ENCODE measurements at places on chromosomes 6 and 20. TPM values are rescaled to one million over a fixed set of nuclear protein-coding genes. Genes with fewer than 3 reads are reported as not detected.

GRCh38 chr20:25316506-25317190 lies 68.8 kb downstream of the PYGB start:
- DNase-seq, result peak; percentile 5
- no peak overlapping the region for H3K27ac ChIP-seq
- H3K36me3 ChIP-seq, result no peaks in the 10 kb centered on the region
- no peaks in the 10 kb centered on the region for H3K27me3 ChIP-seq

GRCh38 chr6:91812596-91813274 lies 1225.9 kb upstream of the MAP3K7 start:
- H3K36me3 ChIP-seq, result no peaks in the 10 kb centered on the region
- no peak overlapping the region for H3K27ac ChIP-seq
- DNase-seq, result no peak
- no peak overlapping the region for H3K4me3 ChIP-seq
- no peaks in the 10 kb centered on the region for H3K4me1 ChIP-seq
- H3K27me3 ChIP-seq, result no peaks in the 10 kb centered on the region

- DNase-seq, result no peak
- no peak overlapping the region for H3K27ac ChIP-seq
- no peak overlapping the region for H3K4me3 ChIP-seq
- H3K36me3 ChIP-seq, result no peaks in the 10 kb centered on the region
Observed at GRCh38 chr6:28490205-28490890, 25.2 kb downstream of the GPX6 start.

Gene R3HDML
- not detected for total RNA-seq

Gene OCSTAMP
- total RNA-seq, result not detected

- H3K27me3 ChIP-seq, result no peaks in the 10 kb centered on the region
- no peak for DNase-seq
- no peaks in the 10 kb centered on the region for H3K4me1 ChIP-seq
- H3K36me3 ChIP-seq, result no peaks in the 10 kb centered on the region
- no peak overlapping the region for H3K27ac ChIP-seq
- H3K4me3 ChIP-seq, result no peak overlapping the region
Observed at GRCh38 chr6:11373208-11373607, 140.7 kb upstream of the NEDD9 start.

DNA sequence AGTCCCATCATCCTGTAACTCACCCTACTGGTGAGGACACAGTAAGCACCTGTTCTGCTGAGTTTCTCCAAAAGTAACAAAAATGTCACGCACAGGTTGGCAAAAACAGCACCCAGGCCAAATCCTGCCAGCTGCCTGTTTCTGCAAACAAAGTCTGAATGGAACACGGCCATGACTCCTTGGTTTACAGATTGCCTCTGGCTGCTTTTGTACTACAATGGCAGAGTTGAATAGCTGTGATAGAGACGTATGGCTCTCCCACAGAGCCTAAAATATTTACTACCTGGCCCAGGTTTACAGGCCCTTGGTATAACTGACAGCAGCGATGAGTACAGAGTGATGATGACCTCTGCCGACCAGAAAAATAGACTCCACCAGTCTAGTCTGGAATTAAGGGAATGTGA lies 52.6 kb downstream of the CNKSR3 start:
- peaks cover 4% of the 10 kb centered on the region for H3K4me1 ChIP-seq
- H3K27ac ChIP-seq, result peak overlapping the region; percentile 50
- no peaks in the 10 kb centered on the region for H3K27me3 ChIP-seq
- no peak overlapping the region for H3K4me3 ChIP-seq
- DNase-seq, result no peak
- H3K36me3 ChIP-seq, result no peaks in the 10 kb centered on the region

Gene PRDM13
- total RNA-seq, result not detected

GRCh38 chr6:106359959-106360409 lies 533 bp upstream of the CRYBG1 start:
- peaks cover 16% of the 10 kb centered on the region for H3K4me1 ChIP-seq
- H3K4me3 ChIP-seq, result peak overlapping the region; percentile 42
- H3K27me3 ChIP-seq, result peaks cover 39% of the 10 kb centered on the region
- H3K27ac ChIP-seq, result no peak overlapping the region
- DNase-seq, result no peak
- no peaks in the 10 kb centered on the region for H3K36me3 ChIP-seq

GRCh38 chr6:152054441-152054840 lies 247.0 kb downstream of the ESR1 start:
- no peaks in the 10 kb centered on the region for H3K27me3 ChIP-seq
- H3K36me3 ChIP-seq, result no peaks in the 10 kb centered on the region
- no peak overlapping the region for H3K4me3 ChIP-seq
- no peak for DNase-seq
- H3K27ac ChIP-seq, result no peak overlapping the region

DNA sequence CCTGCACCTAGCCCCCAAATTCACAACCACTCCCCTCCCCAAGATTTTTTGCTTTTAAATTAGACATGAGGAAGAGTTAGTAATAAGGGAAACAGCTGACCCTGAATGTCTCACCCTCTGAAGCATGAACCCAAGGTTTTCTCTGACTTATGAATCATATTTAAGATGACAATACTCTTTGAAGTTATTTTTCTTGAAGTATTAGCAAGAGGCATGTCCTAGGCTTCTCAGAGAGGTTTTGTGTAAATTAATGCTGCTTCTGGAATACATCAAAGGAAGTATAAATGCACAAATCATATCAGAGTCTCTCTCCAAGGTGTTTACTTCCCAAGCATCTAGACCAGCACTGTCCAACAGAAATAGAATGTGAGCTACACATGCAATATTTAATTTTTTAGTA lies 408.1 kb upstream of the MARCKS start:
- H3K36me3 ChIP-seq, result no peaks in the 10 kb centered on the region
- no peak overlapping the region for H3K4me3 ChIP-seq
- no peaks in the 10 kb centered on the region for H3K4me1 ChIP-seq

DNA sequence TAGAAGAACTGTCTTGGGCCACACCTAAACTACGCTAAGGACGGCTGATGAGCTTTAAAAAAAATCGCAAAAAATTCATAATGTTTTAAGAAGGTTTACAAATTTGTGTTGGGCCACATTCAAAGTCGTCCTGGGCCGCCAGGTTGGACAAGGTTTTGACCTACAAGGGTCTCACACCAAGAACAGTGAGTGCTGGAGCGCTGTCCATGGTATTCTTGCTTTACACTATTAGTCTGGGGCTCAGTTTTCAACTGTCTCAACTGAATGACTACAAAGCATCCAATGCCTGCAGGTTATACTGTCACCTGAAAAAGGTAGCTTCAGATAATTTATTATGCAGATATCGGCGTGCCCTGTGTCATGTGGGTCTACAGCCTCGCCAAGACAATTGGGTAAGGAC lies 3.7 kb upstream of the FAXC start:
- H3K27me3 ChIP-seq, result peaks cover 36% of the 10 kb centered on the region
- DNase-seq, result no peak
- H3K27ac ChIP-seq, result no peak overlapping the region
- H3K4me3 ChIP-seq, result no peak overlapping the region

GRCh38 chr6:25227854-25228253 lies 51.3 kb upstream of the CARMIL1 start:
- H3K36me3 ChIP-seq, result no peaks in the 10 kb centered on the region
- H3K4me1 ChIP-seq, result no peaks in the 10 kb centered on the region

- peak overlapping the region; percentile 97 for H3K27ac ChIP-seq
- H3K36me3 ChIP-seq, result no peaks in the 10 kb centered on the region
- no peaks in the 10 kb centered on the region for H3K27me3 ChIP-seq
- no peak overlapping the region for H3K4me3 ChIP-seq
- peak; percentile 89 for DNase-seq
- H3K4me1 ChIP-seq, result peaks cover 40% of the 10 kb centered on the region
Observed at GRCh38 chr20:63957690-63958441, 1.6 kb upstream of the UCKL1 start.

DNA sequence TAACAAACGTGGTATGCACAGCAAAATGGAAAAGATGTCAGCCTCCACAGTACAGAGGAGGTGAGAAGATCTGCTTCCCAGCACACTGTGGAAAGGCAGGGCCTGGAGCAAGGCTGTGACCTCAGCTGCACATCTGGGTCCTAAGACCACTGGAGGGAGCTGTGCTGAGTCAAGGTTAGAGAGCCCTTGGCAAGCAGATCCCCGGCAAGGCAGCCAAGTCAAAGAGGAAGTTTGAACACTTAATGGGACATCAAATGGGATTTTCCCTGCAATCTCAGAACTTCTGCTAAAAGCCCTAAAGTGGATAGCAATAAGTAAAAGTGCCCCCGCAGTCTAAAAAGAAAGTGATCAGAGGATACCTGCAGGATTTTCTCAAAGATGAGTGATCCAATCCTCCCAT lies 39.5 kb downstream of the UNC5CL start:
- DNase-seq, result peak; percentile 49
- peaks cover 20% of the 10 kb centered on the region for H3K4me1 ChIP-seq
- no peak overlapping the region for H3K27ac ChIP-seq
- no peaks in the 10 kb centered on the region for H3K36me3 ChIP-seq
- no peaks in the 10 kb centered on the region for H3K27me3 ChIP-seq

DNA sequence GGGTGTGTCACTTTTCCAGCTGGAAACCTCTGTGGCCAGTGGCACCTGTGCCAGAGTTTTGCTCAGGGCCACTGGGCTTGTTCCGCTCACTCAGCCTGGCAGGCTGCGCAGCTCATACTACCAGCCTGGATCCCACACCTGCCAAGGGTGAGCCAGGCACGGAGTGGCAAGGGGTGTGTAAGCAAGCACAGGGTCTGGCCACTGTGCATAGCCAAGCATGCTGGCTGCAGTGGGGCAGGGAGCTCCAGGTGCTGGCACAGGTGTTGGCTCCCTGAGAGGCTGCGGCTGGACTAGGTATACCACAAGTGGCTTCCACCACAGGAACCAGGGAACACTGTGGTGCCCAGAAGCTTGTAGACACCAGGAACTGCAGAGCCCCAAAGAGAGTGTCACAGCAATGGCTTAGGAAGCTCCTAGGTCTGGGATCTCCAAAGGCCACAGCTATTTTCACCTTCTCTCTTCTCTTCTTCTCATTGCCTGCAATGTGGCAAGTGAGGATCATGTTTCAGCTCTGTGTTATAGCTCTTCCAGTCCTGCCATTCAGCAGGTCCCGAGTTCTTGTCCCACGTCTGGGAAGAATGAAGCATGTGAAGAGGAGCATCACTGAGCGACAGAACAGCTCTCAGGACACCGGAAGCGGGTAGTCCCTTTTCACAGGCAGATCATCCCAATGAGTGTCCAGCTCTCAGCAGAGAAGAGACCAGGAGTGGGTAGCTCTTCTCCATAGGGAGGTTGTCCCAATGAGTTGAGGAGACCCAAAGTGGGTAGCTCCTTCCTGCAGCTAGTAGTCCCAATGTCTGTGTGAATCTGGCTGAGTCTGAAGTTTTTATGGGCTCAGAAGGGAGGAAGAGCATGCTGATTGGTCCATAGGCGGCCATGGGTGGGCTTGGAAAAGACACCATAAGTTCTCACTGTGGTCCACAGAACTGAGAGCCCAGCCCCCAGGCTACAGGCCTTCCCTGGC lies 41.3 kb downstream of the WASF1 start:
- no peaks in the 10 kb centered on the region for H3K27me3 ChIP-seq
- no peaks in the 10 kb centered on the region for H3K4me1 ChIP-seq
- no peak overlapping the region for H3K27ac ChIP-seq
- H3K4me3 ChIP-seq, result no peak overlapping the region
- H3K36me3 ChIP-seq, result no peaks in the 10 kb centered on the region

DNA sequence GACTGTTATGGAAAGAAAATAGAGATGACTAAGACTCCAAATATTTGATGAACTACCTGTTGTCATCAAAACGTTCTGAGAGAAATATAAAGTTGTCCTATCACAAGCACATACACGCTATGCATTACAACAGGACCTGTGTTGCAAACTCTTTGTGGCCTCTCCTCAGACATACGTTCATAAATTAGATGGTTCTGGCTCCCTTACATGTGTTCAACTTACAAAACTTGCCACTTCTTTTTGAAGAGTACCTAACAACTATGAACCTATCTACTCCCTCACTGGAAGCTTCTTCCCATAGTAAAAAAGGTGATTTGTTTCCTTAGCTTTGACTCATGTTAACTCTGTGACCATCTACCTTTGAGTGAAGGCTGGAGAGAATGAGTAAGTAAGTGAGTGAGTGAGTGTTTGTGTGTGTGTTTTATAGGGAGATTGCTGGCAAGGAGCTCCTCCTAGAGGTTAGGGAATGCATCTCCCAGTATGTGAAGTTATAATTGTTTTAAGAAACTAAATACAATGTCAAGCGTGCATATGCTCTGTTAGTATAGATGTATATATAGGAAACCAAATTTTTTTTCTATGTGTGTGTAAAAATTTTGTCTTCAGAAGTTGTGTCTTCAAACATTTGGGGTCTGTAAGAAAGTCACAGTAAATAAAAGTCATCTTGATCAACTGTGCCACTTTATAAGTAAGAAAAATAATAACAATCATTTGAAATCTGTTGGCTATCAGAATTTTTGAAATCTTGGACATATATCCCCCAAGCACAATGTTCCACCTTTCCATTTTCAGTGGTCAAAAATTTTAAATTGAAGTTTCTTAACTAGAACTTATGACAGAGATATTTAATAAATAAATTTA lies 1211.1 kb upstream of the GJE1 start:
- H3K36me3 ChIP-seq, result no peaks in the 10 kb centered on the region
- DNase-seq, result peak; percentile 19
- H3K4me3 ChIP-seq, result no peak overlapping the region
- no peak overlapping the region for H3K27ac ChIP-seq

DNA sequence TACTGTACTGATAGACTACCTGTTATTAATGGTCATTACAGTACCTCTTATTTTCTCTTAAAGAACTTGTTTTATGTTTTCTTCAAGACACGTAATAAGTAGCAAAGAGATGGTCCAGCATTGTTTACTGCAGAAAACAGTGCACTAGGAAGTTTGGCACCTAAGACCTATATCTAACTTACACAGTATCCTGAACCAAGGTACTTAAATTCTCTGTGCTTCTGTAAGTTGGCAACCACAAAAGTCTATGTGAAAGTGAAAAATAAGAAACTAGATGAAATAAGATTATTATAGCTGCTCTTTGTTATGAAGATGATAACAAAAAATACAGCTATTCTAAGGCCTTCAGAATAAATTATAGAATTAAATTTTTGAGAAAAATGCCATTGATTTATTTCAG lies 411.7 kb upstream of the SOX4 start:
- no peaks in the 10 kb centered on the region for H3K4me1 ChIP-seq
- no peaks in the 10 kb centered on the region for H3K36me3 ChIP-seq
- no peaks in the 10 kb centered on the region for H3K27me3 ChIP-seq
- DNase-seq, result no peak
- H3K27ac ChIP-seq, result no peak overlapping the region

Gene GPLD1
- 5.2 TPM for total RNA-seq

DNA sequence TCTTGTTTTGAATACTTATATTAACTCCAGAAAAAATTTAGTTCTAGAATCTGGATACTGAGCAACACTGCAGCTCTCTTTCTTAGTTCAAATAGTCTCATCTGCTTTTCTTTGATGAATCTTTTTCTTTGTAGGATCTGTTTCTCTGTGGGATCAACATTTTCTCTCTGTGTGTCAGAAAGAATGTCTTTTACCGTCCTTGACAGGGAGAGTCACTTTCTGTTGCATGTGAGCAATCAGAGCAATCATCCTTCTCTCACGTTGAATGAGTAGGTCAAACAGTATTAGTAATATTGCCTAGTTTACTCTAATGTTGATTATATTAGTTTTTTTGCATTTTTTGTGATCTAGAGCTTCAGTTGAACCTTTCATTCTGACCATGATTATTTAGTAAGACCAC lies 130.9 kb downstream of the TRMT11 start:
- no peaks in the 10 kb centered on the region for H3K36me3 ChIP-seq
- no peak overlapping the region for H3K4me3 ChIP-seq
- no peaks in the 10 kb centered on the region for H3K4me1 ChIP-seq
